ENCODE measurements at places on chromosomes 1 and 21. TPM values are rescaled to one million over a fixed set of nuclear protein-coding genes. Genes with fewer than 3 reads are reported as not detected.

- H3K27ac ChIP-seq: peak overlapping the region; percentile 96
- peaks cover 25% of the 10 kb centered on the region for H3K4me1 ChIP-seq
- no peaks in the 10 kb centered on the region for H3K36me3 ChIP-seq
Measured at GRCh38 chr1:16441282-16441665, 750 bp downstream of the NECAP2 start.

DNA sequence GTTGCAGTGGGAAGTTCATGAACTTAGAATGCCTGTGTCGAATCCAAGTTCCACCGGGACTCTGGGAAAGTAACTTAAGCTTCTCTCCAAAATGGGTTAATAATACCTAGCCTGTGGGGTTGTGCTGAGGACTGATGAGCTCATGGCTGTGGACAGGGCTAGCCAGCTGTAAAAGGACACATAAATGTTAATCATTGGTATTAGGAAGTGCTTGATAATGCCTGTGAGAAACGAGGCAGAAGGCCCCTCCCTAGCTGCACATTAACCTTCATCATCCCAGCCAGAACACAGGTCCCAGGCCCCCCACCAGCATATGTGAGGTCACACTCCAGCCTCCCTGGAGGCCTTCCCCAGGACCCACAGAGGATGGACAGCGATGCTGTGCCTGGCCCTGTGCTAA lies 789 bp upstream of the GJB4 start:
- no peaks in the 10 kb centered on the region for H3K36me3 ChIP-seq
- H3K27ac ChIP-seq: no peak overlapping the region
- DNase-seq: no peak

Gene DCDC2B
- total RNA-seq: not detected

DNA sequence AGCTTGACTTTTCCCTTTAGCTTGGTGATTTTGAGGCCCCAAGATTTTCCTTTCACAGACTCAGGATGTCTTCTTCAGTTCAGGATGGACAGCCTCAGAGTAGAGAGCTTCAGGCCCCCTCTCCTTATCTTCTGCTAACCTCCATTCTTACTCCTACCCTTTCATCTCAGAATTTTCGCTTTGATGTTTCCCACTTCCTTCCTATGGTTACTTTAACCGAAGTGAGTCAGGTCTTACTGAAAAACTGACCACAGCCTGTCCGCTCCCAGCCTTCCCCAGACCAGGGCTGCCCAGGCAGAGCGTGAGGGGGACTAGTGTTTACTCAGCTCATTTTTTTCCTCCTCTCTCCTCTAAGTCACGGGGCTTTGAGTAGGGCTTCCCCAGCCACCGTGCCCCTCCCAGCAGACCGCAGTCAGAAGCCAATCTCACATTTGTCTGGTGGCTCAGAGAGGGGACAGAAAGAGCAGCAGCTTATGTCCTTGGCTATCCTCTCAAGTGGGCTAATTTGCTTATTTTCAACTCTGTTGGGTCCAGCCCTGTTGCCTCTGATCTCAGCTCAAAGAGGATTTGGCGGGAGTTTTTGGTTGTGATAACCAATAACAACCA lies 4.2 kb upstream of the IL19 start:
- peak overlapping the region; percentile 55 for H3K27ac ChIP-seq
- H3K36me3 ChIP-seq: no peaks in the 10 kb centered on the region
- DNase-seq: peak; percentile 87
- no peak overlapping the region for H3K4me3 ChIP-seq
- H3K4me1 ChIP-seq: peaks cover 54% of the 10 kb centered on the region

- peaks cover 80% of the 10 kb centered on the region for H3K4me1 ChIP-seq
- DNase-seq: no peak
Measured at GRCh38 chr1:97906567-97907241, 14.1 kb downstream of the DPYD start.

DNA sequence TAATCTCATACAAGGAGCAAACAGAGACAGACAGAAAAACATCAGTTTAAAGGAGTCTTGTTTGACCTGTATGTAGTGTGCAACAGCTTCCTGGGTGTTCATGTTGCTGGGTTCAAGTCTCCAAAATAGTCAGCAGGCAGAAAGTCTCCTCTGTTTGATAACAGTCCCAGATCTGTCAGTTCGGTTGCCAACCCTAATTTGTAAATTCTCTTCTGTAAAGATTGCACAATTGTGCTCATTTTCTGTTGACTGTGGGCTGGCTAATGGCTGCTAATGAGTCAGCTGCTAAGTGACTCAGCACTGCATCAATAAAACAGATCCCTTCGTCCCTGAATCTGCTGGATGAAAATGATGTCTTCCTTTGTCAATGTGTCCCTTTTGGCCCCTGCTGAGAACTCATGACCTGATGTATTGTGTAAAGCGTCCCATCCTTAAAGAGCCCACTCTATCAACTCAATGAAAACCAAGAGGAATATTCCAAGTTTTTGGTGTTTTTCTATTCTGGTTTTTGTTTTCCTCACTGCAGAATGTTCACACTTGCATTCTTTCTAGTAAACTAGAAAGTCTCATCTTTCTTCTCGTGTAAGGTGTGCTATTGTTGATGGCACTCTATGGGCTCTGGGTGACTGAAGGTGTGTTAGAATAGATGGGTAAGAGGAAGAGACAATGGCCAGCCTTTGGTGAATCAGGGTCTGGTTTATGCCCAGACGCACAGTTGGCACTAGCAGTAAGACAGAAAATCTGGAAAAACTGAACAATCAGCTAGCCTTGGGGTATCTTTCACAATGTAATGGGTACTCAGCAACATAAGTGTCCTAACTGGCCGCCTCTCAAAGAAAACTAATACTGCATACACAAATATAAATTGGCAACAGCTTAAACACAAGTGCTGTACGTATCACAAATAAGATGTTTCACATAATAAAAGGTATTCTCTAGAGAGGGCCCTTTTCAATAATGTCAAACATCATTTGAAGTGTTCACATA lies 75.1 kb upstream of the SIPA1L2 start:
- H3K27ac ChIP-seq: peak overlapping the region; percentile 61
- no peaks in the 10 kb centered on the region for H3K36me3 ChIP-seq
- H3K27me3 ChIP-seq: no peaks in the 10 kb centered on the region
- no peak overlapping the region for H3K4me3 ChIP-seq
- DNase-seq: no peak
- H3K4me1 ChIP-seq: peaks cover 2% of the 10 kb centered on the region

GRCh38 chr1:32897082-32898049 lies 3.8 kb downstream of the TMEM54 start:
- no peak overlapping the region for H3K4me3 ChIP-seq
- H3K36me3 ChIP-seq: no peaks in the 10 kb centered on the region
- H3K27ac ChIP-seq: no peak overlapping the region
- DNase-seq: peak; percentile 29
- peaks cover 64% of the 10 kb centered on the region for H3K27me3 ChIP-seq
- H3K4me1 ChIP-seq: peaks cover 32% of the 10 kb centered on the region

DNA sequence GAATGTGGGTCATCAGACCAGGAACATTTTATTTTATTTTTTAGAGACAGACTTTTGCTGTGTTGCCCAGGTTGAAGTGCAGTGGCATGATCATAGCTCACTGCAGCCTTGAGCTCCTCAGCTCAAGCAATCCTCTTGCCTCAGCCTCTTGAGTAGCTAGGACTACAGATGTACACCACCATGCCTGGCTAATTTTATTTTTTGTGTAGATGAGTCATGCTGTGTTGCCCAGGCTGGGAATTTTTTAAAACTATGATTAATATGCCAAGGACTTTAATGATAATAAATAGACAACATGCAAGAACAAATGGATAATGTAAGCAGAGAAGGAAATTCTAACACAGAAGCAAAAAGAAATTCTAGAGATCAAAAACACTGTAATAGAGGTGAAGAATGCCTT lies 142.4 kb downstream of the AK5 start:
- no peak for DNase-seq
- H3K4me1 ChIP-seq: no peaks in the 10 kb centered on the region
- H3K4me3 ChIP-seq: no peak overlapping the region
- H3K27ac ChIP-seq: no peak overlapping the region

DNA sequence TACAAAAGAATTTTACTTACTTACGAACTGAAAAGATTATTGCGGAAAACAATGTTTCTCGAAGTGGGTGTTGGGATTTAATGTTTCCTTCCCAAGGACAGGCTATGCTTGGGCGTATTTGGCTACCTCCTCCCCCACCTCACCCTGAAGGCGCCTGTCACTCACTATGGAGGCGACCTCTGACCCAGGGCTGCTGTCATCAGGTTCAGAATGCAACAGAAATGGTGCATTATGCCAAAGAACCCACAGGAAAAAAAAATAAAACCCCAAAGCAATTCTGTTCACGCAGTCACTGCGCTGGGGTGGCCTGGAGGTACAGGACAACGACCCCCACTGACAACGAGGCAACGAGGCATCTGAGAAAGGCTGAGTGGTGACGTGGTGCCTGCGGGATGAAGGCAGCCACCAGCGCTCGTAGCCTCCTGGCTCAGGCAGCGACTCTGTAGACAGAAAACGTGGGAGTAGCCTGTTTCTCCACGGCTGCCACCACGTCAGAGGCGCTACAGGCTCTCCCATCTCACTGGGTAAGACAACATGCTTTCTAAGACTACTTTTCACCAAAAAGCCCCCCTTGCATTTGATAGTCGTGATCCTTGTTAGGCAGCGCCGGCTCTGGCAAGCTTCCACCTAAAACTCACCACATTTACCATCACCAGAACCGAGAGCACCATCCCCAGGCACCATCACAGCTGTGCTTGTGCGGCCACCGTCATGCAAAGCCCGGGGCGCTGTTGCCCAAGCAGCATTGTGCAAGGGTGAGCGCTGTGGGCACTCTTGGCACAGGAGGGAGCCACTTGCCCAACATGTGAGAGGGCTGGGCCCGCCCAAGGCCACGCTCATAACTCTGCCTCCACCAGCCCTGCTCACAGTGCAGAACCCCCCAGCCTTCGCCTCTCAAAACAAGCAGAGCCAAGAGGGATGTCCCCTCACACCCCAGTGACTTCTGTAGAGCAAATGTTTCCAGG lies 14.3 kb downstream of the NADK start:
- peak overlapping the region; percentile 36 for H3K27ac ChIP-seq
- peak; percentile 94 for DNase-seq
- H3K27me3 ChIP-seq: no peaks in the 10 kb centered on the region
- H3K4me1 ChIP-seq: peaks cover 72% of the 10 kb centered on the region
- H3K4me3 ChIP-seq: no peak overlapping the region

Gene TTC39A
- 0.44 TPM for total RNA-seq

DNA sequence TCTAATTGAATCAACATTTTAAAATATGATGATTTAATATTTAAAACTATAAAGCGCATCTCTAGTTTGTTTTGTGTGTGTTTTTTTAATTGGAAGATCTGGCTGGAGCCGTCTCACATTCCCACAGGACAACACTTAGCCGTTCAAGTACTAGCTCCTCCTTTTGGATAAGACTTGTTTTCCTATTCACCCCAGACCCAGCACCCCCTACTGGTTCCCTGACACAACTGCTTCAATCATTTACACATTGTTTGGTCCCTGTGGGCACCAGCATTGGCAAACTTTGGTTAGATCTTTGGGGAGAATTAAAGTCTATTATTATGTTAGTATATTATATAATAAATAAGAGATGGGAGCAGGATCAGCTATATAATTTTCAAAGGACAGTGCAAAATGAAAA lies 34.5 kb downstream of the TYW3 start:
- H3K4me3 ChIP-seq: no peak overlapping the region
- H3K27ac ChIP-seq: no peak overlapping the region
- no peaks in the 10 kb centered on the region for H3K4me1 ChIP-seq

Gene TNFRSF18
- total RNA-seq: 9.9 TPM

Gene CLDN8
- not detected for total RNA-seq

DNA sequence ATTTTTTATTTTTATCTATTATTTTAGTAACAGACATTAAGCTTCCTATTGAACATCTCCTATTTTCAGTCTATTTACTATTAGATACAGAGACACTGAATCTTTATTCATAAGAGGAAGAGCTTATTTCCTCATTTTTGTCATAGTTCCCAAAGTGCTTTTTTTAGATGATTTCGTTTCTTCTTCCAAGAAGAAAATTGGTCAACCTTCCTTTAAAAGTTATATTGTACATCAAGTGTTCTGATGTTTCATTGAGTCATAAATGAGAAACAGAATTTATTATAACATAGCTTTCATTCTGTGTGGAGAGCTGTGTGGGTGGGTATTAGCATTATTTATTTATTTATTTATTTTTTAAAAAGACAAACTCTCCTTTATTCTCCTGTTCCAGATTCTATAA lies 50.6 kb upstream of the BACH1 start:
- no peaks in the 10 kb centered on the region for H3K4me1 ChIP-seq
- no peak overlapping the region for H3K4me3 ChIP-seq
- H3K27me3 ChIP-seq: no peaks in the 10 kb centered on the region
- no peak for DNase-seq
- H3K36me3 ChIP-seq: no peaks in the 10 kb centered on the region
- H3K27ac ChIP-seq: peak overlapping the region; percentile 36

GRCh38 chr1:185244015-185244747 lies 72.9 kb downstream of the IVNS1ABP start:
- H3K27ac ChIP-seq: no peak overlapping the region
- H3K27me3 ChIP-seq: no peaks in the 10 kb centered on the region
- no peak overlapping the region for H3K4me3 ChIP-seq
- no peaks in the 10 kb centered on the region for H3K36me3 ChIP-seq
- H3K4me1 ChIP-seq: peaks cover 3% of the 10 kb centered on the region

- no peaks in the 10 kb centered on the region for H3K4me1 ChIP-seq
- DNase-seq: no peak
- no peak overlapping the region for H3K4me3 ChIP-seq
Measured at GRCh38 chr21:40371329-40371728, 475.6 kb downstream of the DSCAM start.

Gene LCE3D
- total RNA-seq: not detected

Gene MPL
- 0.47 TPM for total RNA-seq

Gene RHCE
- not detected for total RNA-seq

DNA sequence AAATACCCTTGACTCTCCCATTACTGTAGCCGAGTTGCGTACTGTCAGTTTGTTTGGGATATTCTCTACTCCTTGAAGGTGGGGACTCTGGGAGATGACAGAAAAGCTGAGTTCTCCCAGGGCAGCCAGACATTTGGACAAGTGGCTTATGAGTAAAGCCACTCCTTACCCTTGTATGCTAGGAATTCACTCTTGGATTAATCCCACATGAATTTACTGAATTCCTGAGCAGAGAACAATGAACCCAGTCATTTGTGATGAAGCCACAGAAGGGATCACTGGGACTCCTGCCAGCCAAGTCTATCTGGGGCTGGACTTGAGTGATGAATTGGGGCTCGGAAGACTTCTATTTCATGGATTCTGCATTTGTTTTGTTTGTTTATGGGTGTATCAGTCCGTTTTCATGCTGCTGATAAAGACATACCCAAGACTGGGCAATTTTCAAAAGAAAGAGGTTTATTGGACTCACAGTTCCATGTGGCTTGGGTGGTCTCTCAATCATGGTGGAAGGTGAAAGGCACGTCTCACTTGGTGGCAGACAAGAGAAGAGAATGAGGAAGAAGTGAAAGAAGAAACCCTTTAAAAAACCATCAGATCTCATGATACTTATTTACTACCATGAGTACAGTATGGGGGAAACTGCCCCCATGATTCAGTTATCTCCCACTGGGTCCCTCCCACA lies 25.1 kb downstream of the C1orf116 start:
- no peak overlapping the region for H3K27ac ChIP-seq
- no peaks in the 10 kb centered on the region for H3K36me3 ChIP-seq
- no peak overlapping the region for H3K4me3 ChIP-seq
- H3K4me1 ChIP-seq: no peaks in the 10 kb centered on the region
- no peaks in the 10 kb centered on the region for H3K27me3 ChIP-seq

Gene MTHFR
- total RNA-seq: 76.0 TPM

Gene AVPR1B
- not detected for total RNA-seq
